ENCODE measurements at places on chromosomes 7 and 10.

- no peak for DNase-seq
Measured at GRCh38 chr10:100013621-100014020, 3.9 kb upstream of the DNMBP start.

DNA sequence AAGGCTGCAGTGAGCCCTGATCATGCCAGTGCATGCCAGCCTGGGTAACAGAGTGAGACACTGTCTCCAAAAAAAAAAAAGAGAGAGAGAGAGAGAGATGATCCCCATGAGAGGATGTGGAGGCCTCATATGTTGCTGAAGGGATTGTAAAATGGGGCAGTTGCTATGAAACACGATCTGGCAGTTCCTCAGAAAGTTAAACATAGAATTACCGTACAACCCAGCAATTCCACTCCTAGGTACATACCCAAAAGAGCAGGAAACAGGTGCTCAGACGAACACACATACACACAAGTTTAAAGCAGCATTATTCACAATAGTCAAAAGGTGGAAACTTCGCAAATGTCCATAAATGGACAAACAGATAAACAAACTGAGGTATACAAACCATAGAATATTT, 27.4 kb upstream of the CYTH3 start:
- no peak for DNase-seq

- DNase-seq: no peak
Measured at GRCh38 chr10:79310911-79311573, 36.2 kb upstream of the PPIF start.

DNA sequence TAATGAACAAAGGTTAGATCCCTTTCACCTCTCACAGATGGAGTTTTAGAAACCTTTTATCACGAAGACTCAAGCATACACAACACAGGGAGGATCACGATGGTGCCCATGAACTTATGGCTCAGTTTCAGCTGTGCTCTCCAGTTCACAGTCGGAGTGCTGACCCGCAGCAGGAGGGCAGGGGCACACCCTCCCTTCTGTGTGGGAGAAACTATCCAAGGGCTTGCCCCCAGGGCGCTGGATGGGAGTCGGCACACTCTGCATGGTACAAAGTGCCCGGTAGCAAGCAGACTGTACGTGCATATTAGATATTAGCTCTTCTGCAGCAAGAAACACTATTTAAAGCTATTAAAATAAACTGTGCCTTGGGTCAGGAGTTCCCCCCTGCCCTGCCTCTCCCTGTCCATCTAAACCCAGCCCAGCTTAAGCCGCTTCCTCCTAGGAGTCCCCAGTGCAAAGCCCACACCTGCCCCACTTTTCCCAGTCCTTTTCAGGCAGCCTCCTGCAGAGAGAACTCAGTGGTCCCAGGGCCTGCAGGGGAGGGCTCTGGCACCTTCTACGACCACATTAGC, 76.5 kb downstream of the CHST15 start:
- no peak for DNase-seq

- no peak for DNase-seq
Measured at GRCh38 chr10:77188521-77188920, 449.1 kb downstream of the KCNMA1 start.

DNA sequence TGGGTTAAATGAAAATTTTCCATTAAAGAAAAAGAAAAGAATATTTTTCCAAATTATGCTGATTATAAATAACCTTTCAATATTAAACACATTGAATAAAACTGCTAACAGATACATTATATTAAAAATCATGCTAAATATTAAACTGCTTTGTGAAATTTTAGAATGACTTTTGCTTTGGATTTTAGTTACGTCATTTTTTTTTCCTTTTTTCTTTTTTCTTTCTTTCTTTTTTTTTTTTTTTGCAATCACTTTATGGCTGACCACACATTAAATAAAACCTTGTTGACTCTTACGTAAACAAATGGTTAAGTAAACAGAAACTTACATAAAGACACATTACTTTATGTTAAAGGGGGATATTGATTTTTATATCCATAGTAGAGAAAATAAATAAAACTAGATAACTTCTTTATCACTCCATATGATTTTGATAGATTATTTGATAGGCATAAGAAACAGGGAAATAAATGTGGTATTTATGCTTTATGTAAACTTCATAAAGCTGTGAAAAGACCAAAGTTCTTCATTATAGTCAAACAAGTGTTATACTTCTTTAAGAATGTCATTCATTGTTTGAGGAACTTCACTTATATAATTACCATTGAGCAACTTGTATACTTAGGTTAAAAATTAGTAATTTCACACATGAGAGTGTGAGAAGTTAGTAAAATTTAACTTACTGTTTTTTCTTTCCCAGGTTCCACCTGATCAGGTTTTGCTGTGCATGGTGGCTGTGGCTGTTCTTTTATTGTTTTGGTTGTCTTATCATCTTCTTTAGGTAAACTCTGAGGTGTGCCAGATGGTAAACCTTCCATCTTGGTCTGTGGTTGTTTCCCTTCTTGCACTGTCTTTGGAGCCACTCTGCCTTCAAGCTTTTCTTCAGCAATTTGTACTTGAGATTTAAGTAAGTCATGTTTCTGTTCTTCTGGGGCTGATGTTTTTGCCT, 197.3 kb downstream of the PCLO start:
- no peak for DNase-seq

DNA sequence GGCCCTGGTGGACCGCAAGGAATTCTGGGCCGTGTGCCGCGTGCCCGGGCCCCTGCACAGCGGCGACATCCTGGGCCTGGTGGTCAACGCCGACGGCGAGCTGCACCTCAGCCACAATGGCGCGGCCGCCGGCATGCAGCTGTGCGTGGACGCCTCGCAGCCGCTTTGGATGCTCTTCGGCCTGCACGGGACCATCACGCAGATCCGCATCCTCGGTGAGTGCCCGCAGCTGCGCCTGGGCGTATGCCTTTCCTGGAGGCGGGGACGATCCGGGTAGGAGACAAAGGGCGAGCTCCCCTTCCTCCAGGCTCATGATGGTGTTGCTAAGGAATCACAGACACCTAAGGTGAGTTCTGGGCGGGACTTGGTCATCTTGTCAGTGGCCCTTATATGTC, 91.5 kb downstream of the NEURL1 start:
- DNase-seq: no peak

DNA sequence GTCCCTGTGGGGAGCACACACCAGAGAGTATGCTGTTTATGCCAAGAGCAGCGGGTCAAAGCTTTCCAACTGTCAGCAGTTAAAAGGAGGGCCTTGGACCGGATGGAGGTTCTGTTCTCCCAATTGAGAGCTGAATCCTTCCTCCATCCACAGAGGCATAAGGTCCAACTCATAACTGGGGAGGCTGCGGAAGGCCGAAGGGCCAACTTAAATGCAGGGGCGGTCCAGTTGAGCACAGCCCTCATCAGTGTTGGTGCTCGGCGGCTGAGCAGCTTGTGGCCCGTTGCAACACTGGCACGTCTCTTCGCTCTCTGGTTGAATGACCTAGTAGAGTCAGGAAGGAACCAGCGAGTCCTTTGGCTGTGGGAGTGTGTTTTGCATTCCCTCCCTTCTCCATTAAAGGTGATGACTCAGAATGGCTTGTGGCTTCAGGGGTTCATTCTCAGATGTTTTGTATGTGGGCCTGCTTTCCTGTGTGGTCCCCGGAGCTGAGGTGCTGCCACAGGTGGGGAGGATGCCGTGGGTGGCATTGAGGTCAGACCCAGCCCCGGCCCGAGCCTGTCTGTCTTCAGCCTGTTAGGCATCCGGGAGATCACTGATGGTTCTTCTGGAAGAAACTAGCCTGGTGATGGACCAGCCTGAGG, 44.8 kb upstream of the DMBT1 start:
- DNase-seq: peak; percentile 54

GRCh38 chr7:95925971-95926370, 153.6 kb downstream of the DYNC1I1 start:
- no peak for DNase-seq

GRCh38 chr7:2325162-2325561, 10.9 kb upstream of the SNX8 start:
- DNase-seq: no peak

DNA sequence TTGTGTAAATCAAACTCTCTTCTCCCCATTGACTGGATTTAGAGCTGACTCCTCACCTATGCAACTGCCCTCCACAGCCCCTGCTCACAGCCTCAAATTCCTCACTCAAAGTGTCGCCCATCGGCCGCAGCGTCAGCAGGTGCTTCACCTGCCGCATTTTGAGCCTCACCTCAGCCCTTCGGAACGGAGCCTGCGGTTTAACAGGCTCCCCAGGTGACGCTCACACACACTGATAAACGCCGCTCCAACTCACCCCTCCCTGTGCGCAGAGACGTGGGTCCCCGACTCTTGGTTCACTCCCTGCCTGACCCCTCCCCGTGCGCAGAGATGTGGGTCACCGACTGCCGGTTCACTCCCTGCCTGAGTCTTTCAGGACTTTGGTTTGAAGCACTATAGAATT, 57.1 kb downstream of the CARD11 start:
- no peak for DNase-seq

DNA sequence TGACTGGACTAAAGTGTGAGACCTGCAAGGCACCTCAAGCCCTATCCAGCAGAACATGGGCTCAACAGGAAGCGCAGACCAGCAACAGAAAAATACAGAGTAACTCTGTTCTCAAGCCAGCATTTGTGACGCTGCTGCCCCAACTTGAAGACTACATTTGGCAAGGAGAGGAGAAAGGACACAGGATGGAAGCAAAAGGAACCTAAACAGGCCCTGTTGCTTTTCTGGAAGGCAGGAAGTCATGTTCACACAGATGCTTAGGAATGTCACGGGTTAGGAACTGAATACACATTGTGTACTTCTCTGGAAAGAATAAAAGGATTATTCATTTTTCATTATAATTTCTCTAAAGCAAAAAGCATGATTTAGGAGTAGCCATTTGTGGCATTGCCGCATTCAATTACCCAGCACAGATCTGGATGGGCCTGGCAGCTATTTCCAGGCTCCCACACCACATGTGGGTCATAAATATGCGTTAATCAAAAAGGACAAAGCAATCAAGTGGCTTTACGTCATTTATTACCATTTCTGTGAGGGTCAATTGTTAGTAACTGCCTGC, 19.8 kb upstream of the TOMM7 start:
- DNase-seq: no peak

GRCh38 chr10:18523025-18523424, 128.4 kb downstream of the NSUN6 start:
- no peak for DNase-seq

DNA sequence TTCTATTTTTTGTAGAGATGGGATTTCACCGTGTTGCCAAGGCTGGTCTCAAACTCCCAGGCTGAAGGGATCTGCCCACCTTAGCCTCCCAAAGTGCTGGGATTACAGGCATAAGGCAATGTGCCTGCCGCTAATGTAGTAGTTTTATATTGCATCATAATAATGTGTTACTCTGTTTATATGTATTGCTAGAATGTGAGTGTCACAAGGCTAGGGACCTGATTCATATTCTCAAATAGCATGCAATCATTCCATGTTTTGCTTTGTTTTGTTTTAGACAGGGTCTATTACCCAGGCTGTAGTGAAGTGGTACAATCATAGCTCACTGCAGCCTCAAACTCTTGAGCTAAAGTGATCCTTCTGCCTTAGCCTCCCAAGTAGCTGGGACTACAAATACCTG, 13.5 kb downstream of the CCL26 start:
- no peak for DNase-seq

GRCh38 chr10:126421756-126422256, 33.5 kb upstream of the ADAM12 start:
- no peak for DNase-seq

- no peak for DNase-seq
Measured at GRCh38 chr7:68718097-68718551, 880.2 kb upstream of the AUTS2 start.

DNA sequence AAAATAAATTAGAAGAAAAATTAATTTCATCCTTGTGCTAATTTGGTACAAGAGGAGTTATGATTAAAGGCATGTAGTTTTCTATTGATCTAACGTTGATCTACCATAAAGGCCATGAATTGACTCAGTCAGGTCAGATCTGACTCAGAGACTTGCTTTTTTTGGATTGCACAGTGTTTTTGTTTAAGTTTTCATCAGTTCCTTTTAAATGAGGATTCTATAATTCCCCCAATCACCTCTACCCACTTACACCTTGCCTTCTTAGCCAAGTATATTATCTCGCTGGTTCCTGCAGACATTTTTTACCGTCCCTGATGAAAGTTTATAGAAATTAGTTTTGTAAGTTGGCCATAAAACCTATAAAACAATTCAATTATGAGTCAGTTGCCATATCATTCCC, 132.4 kb upstream of the PALS2 start:
- DNase-seq: no peak

DNA sequence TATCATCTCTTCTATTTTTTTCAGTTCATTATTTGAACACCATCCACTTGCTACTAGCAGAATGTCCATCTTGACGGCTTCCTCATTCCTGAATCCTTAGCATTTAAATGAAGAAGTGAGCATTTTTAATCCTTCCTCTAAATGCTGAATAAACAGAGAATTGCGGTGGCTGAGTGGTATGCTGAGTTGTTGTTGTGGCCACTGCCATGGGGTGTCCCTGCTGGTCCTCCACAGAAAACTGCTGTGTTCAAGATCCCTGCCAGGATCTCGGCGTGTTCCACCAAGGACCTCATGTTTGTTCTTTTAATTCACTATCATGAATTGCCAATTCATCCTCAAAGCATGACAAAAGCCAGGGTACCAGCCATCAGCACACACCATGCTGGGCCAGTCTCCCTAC, 48.9 kb upstream of the HABP2 start:
- DNase-seq: no peak

DNA sequence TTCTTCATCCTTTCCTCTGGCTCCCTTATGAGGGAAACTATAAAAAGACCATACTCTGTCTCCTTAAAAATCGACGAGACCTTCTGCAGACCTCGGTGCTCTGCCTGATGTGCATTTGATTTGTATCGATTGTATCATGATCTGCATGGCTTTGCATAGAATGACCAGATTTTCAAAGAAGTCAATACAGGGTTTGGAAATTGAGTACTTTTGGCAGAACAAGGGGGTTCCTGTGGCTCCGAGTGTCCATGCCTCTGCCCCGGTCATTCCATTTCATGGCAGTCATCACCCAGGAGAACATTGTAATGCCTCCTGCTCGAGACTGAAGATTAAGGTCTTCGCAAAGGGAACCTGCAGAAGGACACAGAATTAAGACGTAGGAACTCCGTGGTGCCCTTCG, 685 bp downstream of the CASP2 start:
- no peak for DNase-seq

DNA sequence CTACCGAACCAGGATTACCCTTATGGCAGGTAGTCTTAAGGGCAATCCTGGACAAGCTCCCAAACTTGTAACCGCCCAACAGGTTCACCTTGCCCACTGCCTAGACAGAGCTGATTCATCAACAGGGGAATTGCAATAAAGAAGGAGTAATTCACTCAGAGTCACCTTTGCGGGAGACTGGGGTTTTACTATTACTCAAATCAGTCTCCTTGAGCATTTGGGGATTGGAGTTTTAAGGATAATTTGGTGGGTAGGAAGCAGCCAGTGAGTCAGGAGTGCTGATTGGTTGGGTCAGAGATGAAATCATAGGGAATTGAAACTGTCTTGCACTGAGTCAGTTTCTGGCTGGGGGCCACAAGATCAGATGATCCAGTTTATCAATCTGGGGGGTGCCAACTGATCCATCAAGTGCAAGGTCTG, 25.3 kb downstream of the HK1 start:
- no peak for DNase-seq

Data from activated T-helper 1 cell treated with Interleukin-2 at 50 U/mL for 16 hours (primary cell).